Choroid plexus epithelial cell (primary cell): ENCODE measurements at places on chromosomes 12 and 14.
A peak's percentile ranks its signal among the peaks of the same experiment; 100 is the strongest.

GRCh38 chr12:16359512-16360491 is 12.4 kb downstream of the MGST1 start:
- peak; percentile 82 for DNase-seq

- no peak for DNase-seq
Measured at GRCh38 chr12:31728289-31728916, 418 bp downstream of the AMN1 start.

- DNase-seq, result no peak
Measured at GRCh38 chr14:76965232-76965631, 63.3 kb downstream of the IRF2BPL start.

DNA sequence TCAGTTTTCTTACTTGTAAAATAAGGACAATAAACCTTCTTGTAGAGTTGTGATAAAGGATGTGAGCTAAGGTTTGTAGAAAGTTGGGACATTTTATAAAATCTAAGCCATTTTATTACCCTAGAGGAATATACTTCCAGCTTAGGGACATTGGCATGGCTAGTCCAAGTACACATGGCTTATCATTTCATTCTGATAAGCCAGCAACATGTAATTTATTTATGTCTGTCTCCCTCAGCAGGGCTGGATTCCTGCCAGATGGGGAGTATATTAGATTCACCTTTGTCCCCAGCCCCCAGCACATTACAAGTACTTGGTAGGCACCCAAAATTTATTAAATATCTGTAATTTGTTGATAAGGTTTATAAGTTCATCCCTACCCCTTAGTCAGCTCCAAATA is 6.3 kb upstream of the ATG14 start:
- DNase-seq, result no peak

- DNase-seq, result peak; percentile 68
Measured at GRCh38 chr12:43789941-43790340, 16.2 kb downstream of the TWF1 start.
